Stimulated activated CD4-positive, alpha-beta T cell treated with anti-CD3 and anti-CD28 coated beads, Interleukin-4, amount 100 ng/mL, for 24 hours (primary cell): ENCODE measurements at places on chromosomes 5 and 9.

DNA sequence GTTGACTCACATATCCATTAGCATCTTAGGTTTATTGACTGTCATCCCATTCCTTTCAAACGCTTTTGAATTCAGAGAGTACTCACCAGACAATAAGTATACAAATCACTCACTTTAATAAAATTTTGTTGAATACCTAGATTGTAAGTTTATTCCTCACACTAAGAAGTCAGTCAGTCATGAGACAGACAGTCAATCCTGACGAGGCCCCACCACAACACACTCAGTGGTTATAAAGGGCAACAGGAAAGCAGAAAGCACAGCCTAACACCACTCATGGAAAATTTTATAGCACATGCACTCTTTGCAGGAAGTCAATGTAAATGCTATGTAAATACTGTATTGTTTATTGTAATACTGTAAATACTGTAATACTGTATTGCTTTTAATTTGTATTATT lies 176.3 kb upstream of the PTGER4 start:
- peak; percentile 29 for DNase-seq

DNA sequence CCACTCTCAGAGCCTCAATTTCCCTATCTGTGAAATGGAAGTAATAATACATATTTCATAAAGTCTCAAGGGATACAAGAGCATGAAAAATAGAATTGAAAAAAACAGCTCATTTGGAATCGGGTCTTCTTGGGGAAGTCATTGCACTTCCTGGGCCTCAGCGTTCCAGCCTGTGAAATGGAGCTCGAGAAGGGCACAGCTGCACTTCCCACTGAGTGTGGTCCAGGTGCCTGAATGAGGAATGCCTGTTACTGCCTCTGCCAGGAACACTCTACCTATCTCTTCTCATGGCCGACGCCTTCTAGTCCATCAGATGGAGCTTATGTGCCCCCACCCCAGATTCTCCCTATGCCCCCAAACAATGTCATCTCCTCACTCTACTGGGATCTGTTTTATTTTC lies 924 bp upstream of the NEURL1B start:
- DNase-seq, result no peak

DNA sequence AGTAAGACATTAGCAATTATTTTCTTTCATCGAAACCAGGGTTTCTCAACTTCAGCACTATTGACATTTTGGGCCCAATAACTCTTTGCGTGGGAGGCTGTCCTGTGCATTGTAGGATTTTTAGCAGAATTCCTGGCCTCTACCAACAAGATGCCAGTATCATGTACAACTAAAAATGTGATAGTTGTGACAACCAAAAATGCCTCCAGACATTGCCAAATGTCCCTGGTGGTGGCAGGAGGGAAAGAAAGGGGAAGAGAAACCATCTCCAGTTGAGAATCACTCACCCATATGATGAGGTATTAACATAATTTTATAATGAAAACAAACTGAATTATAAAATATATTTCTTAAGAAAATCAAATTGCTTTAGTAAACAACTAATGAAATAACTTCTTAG lies 406.1 kb downstream of the RAB3C start:
- no peak for DNase-seq

DNA sequence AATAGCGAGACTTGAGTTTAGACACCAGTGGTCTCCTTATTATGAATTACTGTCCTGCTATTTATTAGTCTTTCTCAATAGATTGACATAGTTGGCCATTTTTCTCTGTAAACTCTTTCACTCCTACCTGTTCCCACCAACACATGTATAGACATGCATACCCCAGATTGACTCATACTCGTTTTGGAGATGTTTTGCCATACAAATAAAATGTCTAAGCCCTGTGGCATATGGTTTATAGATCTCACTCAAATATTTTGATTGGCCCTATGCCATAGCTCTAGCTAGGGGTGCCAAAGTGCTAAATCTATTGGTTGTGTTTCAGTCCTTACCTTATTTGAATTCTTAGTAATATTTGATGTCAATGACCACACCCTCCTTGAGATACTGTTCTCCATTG lies 42.3 kb downstream of the CAMK4 start:
- DNase-seq, result no peak

DNA sequence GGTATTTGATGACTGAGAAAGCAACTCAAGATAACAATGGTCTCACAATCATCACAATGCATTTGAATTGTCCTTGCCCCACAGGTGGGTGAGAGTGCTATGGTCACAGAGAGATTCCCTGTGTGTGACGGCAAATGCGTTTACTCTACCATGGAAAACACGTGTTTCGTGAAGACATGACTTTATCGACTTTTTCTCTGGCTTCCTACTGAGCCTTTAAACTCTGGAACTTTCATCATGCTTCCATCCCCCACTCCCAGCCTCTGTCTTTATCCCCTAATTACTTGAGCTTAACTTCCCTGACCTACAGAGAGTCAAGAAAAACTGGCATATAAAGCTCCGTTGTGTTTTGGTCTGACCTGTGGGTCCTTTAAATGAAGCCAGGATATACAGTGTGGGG lies 414.1 kb upstream of the CLINT1 start:
- DNase-seq, result no peak

- no peak for DNase-seq
Observed at GRCh38 chr5:90479611-90480385, 5.1 kb downstream of the POLR3G start.

DNA sequence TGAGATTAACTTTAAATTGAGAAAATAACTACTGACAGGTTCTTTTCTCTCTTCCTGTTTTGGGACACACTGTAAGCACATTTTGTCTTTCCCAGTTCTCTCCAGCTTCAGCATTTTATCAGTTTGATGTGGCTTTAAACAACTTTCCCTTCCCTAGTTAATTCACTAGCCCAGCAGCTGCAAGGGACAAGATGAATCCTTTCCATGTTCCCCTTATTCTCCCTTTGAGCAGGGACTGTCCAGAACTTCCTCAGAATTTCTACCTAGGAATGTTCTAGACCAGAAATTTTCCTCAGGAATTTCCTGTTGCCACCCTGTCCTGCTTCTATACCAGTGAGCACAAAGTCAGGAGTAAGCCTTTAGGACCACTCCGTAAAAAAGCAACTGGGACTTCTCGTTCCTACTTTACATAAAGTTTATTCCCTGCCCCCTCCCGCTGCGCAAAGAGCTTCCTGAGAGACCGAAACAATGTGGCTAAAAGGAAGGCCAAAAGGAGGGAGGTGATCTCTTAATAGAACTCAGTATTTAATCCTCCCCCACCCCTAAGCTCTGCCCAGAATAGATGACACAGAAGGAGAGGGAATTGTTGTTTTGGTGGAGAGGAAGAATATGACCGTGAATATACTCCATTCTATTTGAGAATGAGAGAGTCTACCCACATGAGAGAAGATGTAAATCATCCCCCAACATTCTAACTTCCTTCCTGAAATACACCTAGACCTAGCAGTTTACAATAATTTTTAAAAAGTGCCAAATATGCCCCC lies 61.9 kb downstream of the GLIS3 start:
- no peak for DNase-seq

DNA sequence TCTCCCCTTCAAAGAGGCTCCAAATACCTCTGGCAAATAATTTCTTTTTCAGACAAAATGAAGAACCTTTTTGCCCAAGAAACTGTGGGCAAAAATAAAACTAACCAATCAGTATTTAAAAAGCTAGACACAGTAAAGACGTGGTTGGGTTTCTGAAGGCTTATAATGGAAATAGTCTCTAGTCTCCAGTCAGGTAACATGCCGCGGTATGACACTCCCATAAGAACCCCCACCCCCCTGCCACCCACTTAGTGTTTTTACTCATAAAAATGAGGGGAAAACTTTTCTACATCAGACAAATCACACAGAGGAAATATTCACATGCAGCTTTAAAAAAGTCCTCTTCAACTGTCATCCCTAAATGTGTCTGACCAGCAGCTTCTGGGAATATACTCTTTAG lies 105.3 kb downstream of the THBS4 start:
- peak; percentile 74 for DNase-seq

GRCh38 chr9:108836781-108837180 lies 19.0 kb downstream of the ACTL7B start:
- DNase-seq, result no peak

DNA sequence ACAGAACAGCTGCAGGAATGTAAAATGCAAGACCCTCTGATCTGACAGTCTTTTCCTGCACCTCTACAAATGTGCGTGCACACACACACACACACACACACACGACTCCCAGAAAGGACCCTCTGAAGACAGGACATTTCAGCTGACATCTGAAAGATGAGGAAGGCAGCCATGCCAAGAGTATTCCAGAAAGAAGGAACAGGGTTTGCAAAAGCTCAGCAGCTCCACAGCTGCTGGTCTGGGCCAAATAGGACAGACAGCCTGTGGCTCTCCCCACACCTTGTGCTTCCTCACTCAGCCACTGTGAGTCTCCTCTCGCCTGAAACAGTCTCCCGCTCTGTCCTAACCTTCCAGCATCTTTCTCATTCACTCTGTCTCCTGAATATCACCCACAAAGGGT lies 189.0 kb downstream of the PALM2AKAP2 start:
- DNase-seq, result no peak

- DNase-seq, result no peak
Observed at GRCh38 chr5:17070647-17071046, 134.6 kb upstream of the MYO10 start.

DNA sequence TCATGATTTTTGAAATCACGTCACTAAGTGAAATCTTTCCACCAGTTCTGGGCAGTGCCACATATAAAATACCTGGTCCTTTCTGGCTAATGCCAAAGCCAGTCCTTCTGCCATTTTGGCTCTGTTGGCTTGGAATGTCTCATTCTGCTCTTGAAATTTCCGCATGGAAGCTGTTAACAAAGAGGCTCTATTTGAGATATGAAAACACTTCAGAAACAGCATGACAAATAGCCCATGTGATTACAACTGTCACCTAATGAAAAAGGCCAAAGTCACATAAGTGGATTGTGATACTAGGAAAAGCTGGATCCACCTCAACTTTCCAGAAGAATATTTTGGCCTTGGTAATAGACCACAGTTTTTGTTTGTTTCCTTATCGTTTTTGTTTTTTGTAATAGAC lies 12.8 kb downstream of the GOLGA1 start:
- no peak for DNase-seq

DNA sequence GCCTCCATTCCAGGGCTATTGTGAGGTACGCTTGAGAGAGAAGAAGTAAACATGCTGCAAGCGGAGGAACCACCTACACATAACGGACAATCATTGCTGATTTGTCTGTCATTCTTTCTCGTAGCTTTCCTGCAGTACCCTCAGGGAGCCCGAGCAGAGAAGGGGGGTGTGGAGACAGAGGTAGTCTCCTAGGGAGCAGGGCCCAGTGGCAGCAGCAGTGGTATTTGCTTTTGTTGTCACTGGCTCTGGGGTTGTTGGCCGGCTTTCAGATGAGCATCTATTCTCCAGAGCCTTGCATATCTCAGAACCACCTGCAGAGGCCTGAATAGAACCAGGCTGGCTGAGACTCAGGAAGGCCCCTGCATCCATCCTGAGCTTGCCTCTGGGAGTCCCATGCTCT lies 19.9 kb downstream of the ENHO start:
- no peak for DNase-seq

GRCh38 chr5:111299067-111299481 lies 74.9 kb downstream of the CAMK4 start:
- DNase-seq, result no peak

GRCh38 chr5:53815471-53815870 lies 255.0 kb downstream of the NDUFS4 start:
- DNase-seq, result no peak

DNA sequence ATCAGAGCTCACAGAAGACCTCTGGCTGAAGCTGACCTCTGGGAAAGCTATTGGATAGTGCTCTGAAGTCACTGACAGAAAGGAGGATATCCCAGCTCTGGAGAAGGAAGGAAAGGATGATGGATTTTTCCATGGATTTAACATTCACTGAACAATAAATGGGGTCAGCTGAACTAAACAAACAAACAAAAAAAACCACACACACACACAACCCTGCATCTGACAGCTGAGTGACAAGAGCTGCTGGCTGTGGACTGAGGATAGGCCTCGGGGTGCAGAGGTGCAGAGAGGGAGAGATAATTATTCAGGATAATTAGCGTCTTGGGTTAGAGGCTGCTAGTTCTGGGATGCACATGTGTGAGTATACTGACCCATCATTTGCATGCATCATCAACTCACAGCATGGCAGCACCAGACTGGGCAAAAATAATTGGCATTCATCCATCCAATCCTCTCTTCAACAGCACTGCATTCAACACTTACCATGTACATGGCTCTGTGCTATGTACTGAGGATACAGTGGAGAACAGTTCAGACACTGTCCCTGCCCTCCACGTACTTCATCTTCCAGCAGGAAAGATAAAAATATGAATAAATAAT lies 131.4 kb upstream of the TRIM32 start:
- no peak for DNase-seq

DNA sequence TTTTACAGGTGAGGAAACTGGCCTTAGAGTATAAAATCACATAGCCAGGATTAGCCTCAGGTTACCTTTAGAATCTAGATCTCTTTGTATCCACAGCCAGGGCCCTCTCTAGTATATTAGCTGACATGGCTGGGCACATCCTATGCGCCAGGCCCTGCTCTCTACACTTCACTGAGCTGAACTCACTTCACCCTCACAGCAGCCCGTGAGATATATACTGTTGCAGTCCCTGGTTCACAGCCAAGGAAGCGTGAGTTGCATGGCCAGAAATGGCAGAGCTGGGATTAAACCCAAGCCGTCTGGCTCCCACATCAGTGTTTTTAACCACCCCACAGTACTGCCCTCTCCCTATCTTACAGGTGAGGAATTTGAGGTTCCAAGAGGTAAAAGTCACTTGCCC lies 58.4 kb downstream of the DAB2IP start:
- DNase-seq, result no peak

DNA sequence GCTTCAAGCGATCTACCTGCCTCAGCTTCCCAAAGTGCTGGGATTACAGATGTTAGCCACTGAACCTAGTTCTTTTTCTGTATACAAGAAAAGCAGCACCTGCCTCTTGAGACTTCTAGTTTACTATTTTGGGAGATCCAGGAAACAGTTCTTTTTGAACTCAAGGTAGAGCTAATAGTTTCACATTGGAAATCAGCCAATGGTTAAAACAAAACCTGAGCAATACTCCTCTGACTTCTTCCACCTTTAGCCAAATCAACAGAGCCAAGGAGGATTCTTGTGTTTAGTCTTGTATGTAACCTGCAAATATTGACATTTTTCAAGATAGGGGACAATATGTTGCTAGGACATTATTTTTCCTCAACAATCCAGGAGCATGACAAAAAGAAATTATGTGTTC lies 349.4 kb downstream of the SH3GL2 start:
- DNase-seq, result no peak

GRCh38 chr9:92385477-92385876 lies 18.9 kb downstream of the OGN start:
- DNase-seq, result no peak

DNA sequence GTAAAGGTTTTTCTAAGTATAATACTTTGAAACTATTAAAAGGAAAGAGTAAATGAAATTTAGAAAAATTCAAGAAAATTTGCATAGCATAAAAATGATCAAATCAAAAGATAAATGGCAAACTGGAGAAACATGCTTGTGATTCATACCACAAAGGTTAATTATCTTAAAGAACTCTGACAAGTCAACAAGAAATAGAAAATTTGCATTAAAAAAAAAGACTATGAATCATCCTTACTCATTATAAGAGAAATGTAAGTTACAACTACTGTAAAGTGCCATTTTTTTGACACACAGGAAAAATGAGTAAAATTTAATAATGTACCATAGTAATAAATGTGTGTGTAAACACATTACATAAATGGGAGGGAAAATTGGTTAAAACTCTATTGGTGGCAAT lies 624.4 kb upstream of the C9orf72 start:
- DNase-seq, result no peak

GRCh38 chr9:131500377-131500776 lies 2.3 kb upstream of the POMT1 start:
- peak; percentile 78 for DNase-seq
